ENCODE measurements at places on chromosomes 3 and 15.

DNA sequence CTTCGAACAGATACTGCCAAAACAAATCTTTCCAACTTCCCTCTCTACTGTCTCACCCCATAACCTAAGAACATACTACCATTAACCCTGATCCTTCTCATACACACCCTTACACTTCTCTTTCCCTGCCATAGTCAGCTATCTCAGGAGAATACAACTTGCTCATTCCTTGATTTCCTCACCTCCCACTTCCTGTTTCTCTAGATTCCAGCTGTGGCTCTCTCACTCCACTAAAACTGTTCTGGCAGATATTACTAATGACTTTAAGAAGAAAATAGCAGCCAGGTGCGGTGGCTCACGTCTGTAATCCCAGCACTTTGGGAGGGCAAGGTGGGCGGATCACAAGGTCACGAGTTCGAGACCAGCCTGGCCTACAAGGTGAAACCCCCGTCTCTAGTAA lies 4.6 kb downstream of the LSG1 start:
- no peak for DNase-seq

DNA sequence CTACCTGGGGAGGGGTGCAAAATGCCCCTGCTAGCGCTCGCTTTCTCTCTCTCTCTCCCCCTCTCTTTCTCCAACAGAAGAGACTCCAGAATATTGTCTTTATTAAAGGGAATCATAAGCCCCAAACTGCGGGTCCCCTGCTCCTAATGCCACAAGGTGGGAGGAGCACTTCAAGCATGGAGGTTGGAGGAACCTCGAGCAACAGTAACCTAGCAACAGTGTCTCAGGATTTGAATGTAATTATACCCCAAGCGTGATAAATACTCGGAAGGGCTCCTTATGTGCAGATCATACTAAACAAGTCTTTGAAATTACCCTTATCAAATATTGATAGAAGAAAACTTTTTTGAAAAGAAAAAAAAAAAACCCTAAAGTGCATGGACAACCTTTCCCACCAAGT lies 582.2 kb upstream of the PPP2R3A start:
- DNase-seq: no peak

GRCh38 chr15:85581495-85581894 lies 201.1 kb downstream of the AKAP13 start:
- no peak for DNase-seq

- no peak for DNase-seq
These were observed 6.9 kb downstream of the LRRC2 start for GRCh38 chr3:46559091-46559704.

- no peak for DNase-seq
These were observed 2.8 kb upstream of the CLDND1 start for GRCh38 chr3:98525494-98525893.

GRCh38 chr3:71056327-71056726 lies 527.2 kb downstream of the FOXP1 start:
- no peak for DNase-seq

DNA sequence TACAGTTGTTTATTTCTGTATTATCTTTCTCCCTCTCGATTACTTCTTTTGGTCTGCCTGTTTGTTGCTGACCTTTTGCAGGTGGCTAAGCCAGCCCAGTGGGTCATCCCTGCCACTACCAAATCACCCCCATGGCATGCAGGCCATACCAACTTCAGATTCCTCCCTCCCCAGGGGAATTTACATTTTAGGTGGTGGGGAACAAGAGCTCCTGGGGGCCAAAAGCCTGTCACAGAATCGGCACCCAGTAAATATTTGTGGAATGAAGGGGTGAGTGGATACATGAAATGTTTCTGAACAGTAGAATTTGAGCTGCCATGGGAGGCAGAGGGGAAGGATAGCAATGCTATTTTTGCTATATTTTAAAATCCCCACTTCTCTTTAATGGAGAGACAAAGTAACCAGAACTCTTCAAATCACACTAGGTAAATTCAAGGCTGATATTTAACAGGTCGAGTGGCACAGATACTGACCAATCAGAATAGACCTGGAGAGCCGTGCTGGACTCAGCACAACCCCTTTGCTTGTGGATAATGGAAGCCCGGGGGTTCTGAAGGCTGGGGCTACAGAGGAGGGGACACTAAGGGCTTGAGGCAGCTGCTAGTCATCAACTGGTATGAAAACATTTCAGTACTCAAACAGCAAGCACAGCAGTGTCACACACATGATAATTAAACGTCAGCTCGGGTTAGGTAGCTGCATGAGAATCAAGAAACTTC lies 54.3 kb upstream of the SMAD3 start:
- no peak for DNase-seq

DNA sequence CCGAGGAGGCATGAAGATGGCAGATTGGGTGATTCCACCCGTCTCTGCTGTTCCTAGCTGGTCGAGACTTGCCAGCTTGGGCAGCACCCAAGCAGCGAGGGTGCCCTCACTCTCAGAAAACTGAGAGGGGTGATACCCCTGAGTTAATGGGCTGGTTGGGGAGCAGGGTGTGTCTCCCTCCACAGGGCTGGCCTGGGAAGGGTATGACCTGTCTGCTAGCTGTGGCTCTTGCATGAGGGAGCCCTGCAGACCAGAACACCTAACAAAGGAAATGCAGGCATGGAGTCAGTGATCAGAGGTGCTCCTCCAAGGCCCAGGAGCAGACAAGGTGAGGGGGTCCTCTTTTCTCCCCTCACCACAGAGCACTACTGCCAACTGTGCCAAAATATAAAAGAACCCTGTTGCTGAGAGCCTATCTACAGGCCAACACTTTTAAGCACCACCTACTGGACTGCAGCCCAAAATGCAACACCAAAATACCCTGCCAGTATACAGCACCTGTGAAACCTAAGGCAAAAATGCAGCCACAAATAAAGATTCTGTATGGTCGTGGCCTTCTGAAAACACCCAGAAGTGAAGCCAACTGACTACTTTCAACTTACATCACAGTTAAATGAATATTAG lies 35.8 kb upstream of the PPM1L start:
- no peak for DNase-seq

GRCh38 chr3:58560771-58561311 lies 16.4 kb downstream of the FAM107A start:
- no peak for DNase-seq

- no peak for DNase-seq
These were observed 35.1 kb downstream of the IGSF10 start for GRCh38 chr3:151425627-151426340.

GRCh38 chr3:16865335-16865734 lies 19.4 kb upstream of the PLCL2 start:
- DNase-seq: no peak

DNA sequence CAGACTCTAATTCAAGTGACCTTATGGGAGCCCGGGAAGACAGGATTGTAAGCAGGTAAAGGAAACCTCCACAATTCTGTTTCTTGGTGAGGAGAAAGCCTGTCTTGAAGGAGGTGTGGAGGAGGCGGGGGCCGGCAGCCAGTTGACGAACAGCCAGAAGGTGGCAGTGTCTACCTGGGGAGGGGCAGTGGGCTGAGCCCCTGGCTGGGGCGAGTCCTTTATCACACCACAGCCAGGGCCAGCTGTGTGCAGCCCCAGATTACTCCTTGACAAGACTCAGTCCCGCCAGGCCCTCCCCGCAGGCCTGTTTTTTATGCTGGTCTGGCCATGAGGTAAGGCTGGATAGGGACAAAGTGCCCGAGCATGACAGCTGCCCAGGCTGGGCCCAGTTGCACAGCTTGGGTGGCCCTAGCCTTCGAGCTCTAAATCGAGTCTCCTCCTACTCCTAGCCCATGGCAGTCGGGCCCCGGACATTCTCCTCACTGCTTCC lies 40.9 kb upstream of the IDH2 start:
- peak; percentile 30 for DNase-seq

- DNase-seq: no peak
These were observed 371 bp upstream of the CLSTN2 start for GRCh38 chr3:139934613-139935015.

GRCh38 chr3:5047764-5048419 lies 68.7 kb downstream of the BHLHE40 start:
- no peak for DNase-seq

DNA sequence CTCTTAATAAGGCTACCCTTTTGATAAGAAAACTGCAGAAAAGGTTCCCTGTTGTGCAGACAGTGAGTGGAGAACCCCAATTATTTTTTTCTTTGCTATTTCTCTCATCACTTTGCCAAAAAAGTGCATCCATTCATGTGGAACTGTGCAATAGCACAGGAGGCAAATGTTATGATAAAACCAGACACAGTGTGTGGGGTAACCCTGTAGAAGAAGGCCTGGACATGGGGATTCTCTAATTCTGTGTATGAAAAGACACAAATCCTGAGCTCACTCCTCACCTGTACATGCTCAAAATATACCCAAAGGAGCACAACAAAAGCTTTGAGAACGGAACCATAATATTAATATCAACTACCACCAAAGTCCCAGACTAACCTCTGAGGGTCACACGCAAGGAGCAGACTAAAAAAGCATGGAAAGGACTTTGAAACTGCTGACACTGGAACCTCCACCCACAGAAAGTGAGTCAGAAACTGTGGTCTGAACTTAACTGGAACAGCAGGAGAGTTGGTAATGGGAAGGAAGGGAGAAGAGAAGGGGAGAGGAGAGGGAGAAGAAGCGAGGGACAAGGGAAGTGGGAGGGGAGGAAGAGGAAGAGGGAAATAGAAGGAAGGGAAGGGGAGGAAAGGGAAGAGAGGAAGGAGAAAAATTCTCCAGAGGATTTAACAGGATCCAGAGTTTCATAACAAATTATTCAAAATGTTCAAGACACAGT lies 299.9 kb downstream of the TBC1D5 start:
- DNase-seq: no peak

DNA sequence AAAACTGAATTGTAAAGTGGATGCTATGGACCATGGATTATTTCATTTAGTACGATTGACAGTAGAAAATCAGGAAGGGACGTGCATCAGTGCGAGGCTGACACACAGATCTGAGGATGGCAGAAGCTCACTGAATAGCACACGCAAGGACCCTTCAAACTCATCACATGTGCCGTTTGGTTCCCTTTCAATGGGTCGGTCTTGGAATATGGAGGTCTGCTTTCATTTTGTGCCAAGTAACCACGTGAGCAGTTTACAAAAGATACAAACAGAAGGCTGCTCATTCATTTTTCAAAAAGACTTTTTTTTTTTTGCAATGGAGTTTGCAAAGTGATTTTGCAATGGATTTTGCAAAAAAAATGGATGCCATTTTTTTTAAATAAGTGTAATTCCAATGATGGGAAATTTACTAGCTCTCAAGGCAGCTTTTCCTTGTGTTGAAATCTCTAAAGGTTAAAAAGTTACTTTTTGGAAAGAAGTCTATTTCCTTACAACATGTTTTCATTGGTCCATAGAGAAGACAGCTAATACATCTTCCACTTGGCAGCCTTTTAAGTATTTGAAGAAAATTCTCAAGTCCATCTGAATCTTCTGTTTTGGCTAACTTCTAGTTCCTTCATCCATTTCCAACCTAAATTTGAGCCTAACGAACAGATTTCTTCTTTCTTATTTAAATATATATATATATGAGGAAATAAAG lies 392.3 kb upstream of the TPRG1 start:
- DNase-seq: no peak

- DNase-seq: no peak
These were observed 14.9 kb upstream of the GRM2 start for GRCh38 chr3:51691949-51692348.

DNA sequence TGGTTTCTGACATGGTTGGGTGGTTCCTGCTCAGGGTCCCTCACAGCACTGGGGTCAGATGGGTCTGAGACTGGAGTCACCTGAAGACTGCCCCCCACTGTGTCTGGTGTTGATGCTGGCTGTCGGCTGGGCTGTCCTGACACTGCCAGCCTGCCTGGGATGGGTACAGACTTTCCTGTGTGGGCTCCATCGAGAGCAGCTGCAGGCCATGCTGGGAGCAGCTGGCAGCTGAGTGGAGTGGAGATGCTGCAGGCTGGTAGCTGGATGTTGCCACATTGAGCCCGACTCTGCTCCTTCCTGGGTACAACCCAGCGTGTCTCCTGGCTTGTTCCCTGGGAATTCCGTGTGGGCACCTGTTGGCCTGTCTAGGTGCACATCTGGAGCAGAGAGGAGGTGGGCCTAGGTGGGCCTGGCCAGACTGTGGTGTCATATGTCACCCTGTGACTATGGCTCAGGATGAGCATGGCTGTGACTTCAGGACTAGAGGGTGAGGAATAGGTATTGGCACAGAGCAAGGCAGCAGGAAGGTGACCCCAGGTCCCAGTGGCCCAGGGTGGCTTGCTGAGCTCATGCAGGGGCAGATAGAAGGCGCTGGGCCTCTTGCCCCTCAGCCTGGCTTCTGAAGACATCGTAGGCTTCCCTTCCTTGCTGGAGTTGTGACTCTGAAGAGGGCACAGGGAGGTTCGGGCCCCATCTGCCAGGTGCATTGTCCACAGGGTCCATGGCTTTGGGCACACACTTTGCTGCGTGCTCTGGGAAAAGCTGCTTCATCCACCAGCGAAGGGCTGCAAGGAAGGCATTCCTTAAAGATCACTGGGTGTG lies 40.0 kb upstream of the PRR23E start:
- DNase-seq: no peak

Measured in stimulated activated CD8-positive, alpha-beta memory T cell treated with anti-CD3 and anti-CD28 coated beads, Interleukin-12 subunit alpha, Interleukin-12 subunit beta, amount 100 ng/mL, for 1 hour (primary cell).